ENCODE measurements at places on chromosomes 1 and 21.

- DNase-seq: no peak
These were observed 864 bp upstream of the BTG2 start for GRCh38 chr1:203304391-203304918.

DNA sequence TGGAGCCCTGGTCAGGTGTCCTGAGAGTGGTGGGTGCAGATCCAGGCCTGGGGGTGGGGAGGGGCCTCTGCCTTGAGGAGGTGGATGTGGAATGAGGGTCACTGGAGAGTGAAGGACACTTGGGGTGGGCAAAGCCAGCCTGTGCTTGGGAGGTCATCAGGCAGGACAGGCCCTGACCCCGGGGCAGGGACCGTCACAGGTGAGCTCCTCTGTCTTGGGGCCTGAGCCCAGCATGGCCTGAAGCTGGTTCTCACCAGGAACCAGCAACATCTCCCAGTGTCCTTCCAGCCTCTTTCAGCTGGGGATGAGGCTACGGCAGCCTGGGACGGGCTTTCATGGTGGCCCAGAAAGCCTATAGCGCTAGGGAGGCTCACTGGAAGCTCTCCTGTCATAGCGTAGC, 831 bp upstream of the KRTAP10-2 start:
- DNase-seq: no peak

DNA sequence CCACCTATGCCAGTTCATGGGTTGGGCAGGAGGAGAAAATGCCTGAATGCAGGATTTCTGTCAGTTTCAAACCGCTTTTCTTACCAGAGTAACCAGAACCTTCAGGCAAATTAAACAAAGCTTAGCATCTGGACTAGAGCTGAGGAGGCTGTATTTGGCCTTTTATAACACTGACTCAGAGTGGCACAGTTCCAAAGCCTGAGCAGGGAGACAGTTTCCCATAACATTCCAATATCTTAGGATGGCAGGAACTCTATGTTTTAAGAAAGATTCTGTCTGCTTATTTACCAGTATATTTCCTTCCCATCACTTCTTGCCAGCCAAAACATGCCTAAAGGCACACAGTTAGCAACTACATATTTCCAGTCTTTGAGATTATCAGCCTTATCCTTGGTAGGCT, 46.8 kb downstream of the UBR4 start:
- DNase-seq: no peak

DNA sequence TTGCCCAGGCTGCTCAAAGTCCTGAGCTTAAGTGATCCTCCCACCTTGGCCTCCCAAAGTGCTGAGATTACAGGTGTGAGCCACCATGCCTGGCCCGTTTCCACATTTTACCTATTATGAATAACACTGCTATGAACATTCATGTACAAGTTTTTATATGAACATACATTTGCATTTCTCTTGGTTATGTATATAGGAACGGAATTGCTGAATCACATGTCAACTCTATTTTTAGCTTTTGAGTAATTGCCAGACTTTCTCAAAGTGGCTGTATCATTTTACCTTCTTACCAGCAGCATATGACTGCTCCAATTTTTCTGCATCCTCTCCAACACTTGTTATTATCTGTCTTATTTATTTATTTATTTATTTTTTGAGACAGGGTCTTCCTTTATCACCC, 2.7 kb downstream of the SPATA21 start:
- DNase-seq: no peak

DNA sequence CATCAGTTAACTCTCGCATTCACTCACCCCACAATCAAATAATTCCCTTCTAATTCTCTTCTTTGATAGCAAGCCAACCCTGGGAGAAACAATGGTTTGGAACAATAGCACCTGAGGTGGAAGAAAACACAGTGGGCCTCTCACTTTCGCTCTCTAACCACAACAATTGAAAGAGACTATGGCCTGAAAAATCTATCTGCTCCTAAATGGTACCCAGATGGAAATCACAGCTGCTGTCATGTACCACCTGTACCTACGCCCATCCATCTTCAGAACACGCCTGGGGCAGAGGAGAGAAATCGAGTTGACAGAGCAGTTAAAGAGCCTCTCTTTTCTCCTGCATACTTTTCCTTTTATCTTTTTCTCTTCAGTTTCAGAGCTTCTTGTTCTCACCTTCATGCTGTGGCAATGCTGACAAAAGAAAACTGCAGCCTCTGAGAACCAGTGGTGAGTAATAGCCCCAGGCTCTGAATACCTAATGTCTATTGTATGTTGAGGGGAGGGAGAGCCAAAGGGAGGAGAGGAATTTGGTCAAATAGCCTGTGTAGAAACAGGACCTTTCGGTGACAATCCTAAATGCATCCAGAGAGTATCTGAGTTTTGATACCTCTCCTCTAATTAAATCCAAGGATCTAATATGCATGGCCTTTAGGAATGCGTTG, 57.7 kb downstream of the ZC3H11B start:
- no peak for DNase-seq

GRCh38 chr21:41459884-41460534, 34.0 kb downstream of the MX1 start:
- no peak for DNase-seq

GRCh38 chr1:169098380-169098779, 8.1 kb upstream of the ATP1B1 start:
- no peak for DNase-seq

GRCh38 chr1:41281334-41281733, 39.2 kb upstream of the SCMH1 start:
- DNase-seq: no peak

- no peak for DNase-seq
These were observed 54.0 kb downstream of the APP start for GRCh38 chr21:26116456-26117011.

DNA sequence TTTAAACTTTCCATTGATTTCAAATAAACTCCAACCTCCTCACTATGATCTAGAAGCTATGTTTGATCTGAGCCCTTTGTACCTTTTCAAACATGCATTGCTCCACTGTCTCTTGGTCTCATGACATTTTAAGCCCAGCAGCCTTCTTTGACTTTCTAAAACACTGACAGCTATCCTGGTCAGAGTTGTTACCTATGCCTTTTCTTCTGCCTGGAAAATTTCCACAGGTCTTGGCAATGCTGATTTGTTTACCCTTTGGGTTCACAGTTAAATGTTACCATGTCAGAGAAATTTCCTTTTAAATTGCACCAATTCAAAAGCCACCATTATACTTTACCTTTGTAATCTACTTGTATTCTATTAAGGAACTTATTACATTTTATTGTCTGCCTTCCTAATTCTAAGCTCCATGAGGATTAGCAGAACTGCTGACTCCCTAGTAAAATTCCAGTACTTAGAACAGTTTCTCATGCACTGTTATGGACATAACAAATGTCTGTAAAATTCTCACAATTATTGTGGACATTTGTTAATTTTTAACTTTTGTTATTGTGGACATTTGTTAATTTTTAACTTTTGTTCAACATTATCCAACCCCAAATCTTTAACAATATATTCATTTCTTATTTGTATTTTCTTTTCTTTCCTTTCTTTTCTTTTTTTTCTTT, 1064.4 kb downstream of the NCAM2 start:
- DNase-seq: no peak

GRCh38 chr21:33908760-33909159, 6.8 kb downstream of the ATP5PO start:
- no peak for DNase-seq

- DNase-seq: no peak
These were observed 11.9 kb upstream of the EDN2 start for GRCh38 chr1:41496080-41497055.

- no peak for DNase-seq
These were observed 3.0 kb downstream of the DUSP23 start for GRCh38 chr1:159783724-159784123.

DNA sequence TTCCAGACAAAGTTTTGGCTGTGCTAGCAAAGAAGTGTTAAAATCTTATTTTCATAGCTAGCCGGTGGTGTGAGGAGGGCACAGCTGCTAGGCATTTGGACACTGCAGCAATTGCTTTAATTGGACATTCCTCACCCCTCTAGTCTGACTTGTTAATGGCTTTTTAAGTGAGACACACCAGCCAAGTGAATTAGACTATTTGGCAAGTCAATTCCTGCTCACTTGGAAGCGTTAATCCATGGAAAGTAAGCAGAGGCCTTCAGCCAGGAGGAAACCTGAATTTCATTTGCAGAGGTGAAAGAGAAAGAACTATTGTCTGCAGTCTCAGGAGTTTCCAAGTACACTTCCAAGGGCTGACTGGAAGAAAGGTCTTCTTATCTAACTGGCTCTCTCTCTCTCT, 175.7 kb downstream of the ST6GALNAC3 start:
- DNase-seq: no peak

DNA sequence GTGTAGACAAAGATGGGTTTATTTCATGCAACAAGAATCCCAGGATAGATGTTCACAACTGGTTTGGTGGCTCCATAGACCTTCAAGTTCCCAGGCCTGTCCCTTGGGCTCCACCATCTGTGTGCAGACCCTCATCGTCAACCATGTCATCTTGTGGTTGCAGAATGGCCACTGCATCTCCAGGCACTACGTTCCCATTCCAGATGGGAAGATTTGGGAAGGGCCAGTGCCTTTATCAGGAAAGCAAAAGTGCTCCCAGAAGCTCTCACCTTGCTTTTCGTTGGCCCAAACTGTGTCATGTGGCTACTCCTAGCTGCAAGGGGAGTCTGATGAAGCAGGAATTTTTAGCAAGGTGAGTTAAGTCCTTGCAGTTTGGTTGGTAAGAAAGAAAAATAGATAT, 12.8 kb downstream of the TMCC2 start:
- no peak for DNase-seq

DNA sequence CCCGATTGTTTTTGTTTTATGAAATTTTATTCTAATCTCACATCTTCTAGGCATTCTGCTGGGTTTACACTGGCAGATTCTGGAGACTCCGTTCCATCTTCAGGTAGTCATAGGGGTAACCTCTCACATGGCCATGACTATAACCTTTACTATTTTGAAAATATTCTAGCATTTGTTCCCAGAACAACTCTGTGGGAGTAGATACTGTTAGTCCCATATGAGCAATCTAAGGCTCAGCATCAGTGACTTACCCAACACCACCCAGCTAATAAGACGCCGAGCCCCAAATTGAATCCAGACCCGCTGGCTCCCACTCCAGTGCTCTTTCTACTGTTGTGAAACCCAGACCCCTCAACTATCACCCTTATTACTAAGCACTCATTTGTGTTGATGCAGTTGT, 9.8 kb downstream of the ADAMTS4 start:
- DNase-seq: no peak

DNA sequence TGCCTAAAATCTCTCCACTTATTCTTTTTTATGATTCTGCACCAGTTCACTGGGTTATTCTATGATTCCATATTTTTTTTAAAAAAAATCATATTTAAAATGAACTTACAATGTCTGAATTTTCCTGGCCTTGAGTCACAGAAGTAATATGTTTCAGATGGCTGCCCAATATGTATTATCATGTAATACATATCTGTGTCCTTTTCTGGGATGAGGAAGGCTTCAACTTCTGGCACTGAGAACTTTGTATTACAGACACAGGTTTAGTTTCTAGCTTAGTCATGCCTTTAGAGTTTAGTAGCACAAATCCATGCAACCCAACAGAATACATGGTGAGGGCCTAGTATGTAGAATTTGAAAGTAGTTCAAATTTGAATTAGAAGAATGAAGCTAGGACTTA, 7.8 kb upstream of the HSD17B7 start:
- no peak for DNase-seq

GRCh38 chr21:30152792-30153191, 13.8 kb downstream of the CLDN17 start:
- DNase-seq: no peak

DNA sequence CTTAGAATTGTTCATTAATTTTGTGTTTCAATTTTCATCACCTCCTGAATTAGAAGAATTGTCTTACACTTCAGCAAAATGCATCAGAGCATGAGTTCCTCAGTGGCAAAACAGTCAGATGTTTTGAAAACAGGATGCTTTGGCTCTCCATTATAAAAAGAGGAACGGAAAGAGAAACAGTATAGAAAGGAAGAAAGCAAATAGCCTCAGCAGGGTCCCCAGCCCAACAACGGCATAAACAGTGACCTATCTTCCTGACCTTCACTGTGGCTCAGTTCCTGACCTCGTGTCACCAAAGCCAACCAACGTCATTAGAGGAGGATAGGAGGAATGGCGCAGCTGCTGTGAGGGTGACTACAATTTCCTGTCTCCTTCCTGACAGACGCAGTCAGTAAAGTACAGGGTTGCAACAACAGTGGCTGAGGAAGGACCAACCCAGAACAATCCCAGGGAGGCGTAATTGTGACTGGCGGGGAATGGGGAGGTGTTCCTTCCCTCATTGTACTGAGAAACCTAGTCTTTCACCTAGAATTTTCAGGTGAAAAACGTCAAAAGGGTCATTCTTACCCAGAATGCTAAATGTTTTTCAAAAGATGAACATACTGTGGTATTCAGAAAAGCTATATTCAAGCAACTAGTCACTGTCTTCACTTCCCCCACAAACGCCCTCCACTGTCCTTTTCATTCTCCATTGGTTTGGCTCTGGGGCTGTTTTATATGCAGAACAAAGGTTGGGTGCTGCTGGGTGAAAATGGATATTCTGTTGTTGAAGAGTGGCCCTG, 197.9 kb upstream of the SGIP1 start:
- DNase-seq: no peak

- DNase-seq: no peak
These were observed 169.7 kb upstream of the UBE2U start for GRCh38 chr1:64033667-64034220.

DNA sequence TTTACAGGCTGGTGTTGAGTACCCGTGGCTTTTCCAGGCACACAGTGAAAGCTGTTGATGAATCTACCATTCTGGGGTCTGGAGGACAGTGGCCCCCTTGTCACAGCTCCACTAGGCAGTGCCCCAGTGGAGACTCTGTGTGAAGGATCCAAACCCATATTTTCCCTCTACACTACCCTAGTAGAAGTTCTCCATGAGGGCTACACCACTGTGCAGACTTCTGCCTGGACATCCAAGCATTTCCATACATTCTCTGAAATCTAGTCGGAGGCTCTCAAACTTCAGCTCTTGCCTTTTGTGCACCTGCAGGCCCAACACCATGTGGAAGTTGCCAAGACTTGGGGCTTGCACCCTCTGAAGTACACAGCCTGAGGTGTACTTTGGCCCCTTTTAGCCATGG, 227.8 kb downstream of the BACH1 start:
- no peak for DNase-seq

DNA sequence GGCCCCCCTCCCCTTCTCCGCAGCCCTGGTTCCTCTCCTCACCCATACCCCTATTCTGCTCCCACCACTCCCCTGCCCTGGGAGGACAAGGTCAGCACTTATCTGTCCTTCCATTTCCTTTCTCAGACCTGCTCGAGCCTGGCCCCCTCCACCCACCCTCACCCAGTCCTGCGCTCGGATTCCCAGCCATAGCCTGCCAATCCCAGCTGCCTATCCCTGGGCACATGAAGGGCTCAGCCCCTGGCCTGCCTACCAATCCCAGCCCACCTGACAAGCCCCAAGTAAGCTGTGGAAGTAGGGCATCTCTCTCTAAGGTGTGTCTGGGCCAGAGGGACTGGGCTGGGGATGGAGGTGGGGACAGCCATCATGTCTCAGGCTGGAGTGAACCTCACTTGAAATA, 5.4 kb downstream of the BLACAT1 start:
- no peak for DNase-seq

- DNase-seq: no peak
These were observed 1.3 kb downstream of the LY9 start for GRCh38 chr1:160797271-160797709.
